SW480 (cell line): ENCODE measurements at places on chromosomes 3 and 15.

DNA sequence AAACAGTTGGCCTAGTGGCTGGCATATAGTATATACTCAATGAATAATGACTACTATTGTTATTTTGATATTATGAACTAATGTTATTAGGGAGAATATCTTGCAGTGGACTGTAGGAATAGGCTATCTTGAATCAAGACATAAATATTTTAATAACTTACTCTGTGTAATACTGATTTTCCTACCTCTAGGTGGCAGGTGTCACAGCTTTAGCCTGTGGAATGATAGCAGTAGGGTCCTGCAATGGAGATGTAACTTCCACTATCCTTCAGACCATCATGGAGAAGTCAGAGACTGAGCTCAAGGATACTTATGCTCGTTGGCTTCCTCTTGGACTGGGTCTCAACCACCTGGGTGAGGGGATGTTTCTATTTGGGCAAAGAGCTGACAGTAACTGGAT is 6.5 kb downstream of the PSMD2 start:
- peak; percentile 36 for DNase-seq

GRCh38 chr3:126723237-126723636 is 19.2 kb downstream of the CHCHD6 start:
- DNase-seq: no peak

- no peak for DNase-seq
Observed at GRCh38 chr3:45171283-45171682, 25.1 kb upstream of the CDCP1 start.

GRCh38 chr3:15241341-15241740 is 35.3 kb downstream of the CAPN7 start:
- peak; percentile 16 for DNase-seq

DNA sequence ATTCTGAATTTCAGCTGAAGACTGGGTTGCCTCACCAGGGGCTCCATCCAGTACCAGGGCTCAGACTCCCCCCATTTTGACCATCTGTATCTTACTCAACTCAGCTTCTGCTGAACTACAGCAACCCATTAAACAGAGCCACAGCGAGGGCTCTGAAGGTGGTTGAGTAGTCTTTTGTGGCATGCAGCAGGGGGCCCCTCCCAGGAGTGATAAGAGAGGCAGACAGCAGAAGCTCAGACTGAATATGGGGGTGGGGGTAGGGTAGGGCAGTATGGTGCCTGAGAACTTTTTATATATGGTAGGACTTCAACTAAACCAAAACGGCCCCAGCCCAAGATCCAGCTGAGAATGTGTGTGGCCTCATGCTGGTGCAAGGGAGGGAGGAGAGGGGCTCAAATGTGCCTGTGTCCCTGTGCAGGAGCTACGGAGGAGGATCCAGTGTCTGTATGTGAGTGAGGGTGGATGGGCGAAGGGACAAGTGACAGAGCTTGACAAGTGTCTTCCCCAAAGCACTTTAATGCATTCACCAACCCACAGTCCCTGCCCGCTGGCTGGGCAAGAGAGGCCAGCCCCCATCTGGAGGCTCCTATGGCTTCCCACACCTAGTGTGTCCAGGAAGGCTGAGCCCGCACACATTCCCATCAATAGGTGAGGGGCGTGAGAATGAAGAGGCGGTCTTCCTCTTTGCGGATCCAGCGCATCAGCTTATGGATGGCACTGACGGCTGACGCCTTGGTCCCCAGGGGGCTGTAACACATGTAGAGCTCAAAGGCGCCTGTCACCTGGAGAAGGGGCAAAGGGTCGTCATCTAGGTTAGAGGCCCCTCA is 4.9 kb upstream of the MST1R start:
- DNase-seq: no peak

GRCh38 chr3:129345971-129346370 is 67.3 kb downstream of the HMCES start:
- DNase-seq: no peak
